Fibroblast of skin of scalp (primary cell): ENCODE measurements at places on chromosomes 16 and 17.
A peak's percentile ranks its signal among the peaks of the same experiment; 100 is the strongest.

GRCh38 chr17:56973520-56973919 is 4.4 kb upstream of the SCPEP1 start:
- no peak for DNase-seq

DNA sequence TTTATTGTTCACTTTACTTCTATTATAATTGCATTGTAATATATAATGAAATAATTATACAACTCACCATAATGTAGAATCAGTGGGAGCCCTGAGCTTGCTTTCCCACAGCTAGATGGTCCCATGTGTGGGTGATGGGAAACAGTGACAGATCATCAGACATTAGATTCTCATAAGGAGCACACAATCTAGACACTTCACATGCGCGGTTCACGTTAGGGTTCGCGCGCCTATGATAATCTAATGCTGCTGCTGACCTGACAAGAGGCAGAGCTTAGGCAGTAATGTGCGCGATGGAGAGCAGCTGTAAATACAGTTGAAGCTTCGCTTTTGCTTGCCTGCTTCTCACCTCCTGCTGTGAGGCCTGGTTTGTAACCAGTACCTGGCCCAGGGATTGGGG is 40.2 kb downstream of the BCAS3 start:
- no peak for DNase-seq

DNA sequence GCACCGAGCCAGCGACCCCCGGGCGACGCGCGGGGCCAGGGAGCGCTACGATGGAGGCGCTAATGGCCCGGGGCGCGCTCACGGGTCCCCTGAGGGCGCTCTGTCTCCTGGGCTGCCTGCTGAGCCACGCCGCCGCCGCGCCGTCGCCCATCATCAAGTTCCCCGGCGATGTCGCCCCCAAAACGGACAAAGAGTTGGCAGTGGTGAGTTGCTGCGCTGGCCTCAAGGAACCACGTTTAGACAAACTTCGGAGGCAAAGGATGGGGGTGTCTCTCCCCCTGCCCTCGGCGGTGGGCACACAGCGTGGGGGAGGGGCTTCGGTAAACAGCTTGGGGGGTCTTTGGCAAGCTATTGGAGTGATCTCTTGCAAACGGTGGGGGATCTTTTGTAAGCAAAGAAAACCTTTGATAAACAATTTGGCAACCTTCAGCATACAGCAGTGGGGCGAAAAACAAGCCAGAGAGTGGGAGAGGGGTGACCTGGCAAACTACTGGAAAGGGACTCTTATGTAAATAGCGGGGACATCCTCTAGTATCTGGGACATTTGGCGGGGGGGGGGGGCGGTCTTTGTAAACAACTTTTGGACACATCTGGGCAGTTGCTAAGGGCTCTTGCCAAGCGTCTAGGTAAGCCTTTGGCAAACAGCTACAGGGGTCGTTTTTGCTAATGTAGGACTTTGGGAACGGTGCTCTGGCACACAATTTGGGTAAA is 587 bp downstream of the MMP2 start:
- no peak for DNase-seq

DNA sequence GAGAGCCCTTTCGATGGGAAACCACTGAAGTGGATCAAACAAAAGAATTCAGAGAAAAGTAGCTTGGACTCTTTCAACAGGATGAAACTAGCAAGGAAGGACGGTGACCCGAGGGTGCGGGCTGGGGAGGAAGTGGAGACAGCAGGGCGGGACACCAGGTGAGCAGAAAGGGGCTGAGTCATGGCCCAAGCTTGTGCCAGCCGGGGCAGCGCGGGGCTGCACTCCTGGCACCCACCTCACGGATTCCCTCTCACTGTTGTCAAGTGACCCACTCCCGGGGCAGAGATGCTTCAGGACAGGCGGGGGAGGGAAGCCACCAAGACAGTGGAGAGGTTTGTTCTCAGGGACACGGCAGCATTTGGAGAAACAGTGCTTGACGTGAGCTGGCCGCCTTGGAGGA is 10.7 kb upstream of the RNF222 start:
- DNase-seq, result no peak

DNA sequence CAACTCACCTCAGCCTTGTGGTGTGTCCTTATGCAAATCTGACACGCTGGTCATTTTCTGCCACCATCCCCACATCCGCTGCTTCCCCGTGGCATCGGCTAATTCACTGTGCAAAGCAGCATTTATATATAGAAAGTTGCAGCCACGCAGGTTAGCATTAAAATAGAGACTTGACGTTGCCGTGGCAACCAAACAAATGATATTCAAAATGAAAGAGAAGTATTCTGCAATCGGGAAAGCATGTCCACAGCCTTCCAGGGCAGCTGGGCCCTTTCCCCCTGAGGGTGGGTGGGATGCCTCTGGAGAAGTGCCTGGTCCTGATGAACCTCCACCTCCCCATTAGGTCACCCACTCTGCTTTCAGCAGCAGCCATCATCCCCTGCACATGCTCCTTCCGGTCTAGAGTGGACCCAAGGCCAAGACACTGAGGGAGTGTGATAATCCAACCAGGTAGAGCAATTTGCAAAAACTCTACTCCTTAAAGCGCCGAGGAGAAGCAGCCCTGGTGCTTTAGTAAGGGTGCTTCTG is 138.7 kb downstream of the GAS7 start:
- peak; percentile 28 for DNase-seq

- DNase-seq, result no peak
Observed at GRCh38 chr16:89519881-89520280, 11.7 kb downstream of the SPG7 start.

DNA sequence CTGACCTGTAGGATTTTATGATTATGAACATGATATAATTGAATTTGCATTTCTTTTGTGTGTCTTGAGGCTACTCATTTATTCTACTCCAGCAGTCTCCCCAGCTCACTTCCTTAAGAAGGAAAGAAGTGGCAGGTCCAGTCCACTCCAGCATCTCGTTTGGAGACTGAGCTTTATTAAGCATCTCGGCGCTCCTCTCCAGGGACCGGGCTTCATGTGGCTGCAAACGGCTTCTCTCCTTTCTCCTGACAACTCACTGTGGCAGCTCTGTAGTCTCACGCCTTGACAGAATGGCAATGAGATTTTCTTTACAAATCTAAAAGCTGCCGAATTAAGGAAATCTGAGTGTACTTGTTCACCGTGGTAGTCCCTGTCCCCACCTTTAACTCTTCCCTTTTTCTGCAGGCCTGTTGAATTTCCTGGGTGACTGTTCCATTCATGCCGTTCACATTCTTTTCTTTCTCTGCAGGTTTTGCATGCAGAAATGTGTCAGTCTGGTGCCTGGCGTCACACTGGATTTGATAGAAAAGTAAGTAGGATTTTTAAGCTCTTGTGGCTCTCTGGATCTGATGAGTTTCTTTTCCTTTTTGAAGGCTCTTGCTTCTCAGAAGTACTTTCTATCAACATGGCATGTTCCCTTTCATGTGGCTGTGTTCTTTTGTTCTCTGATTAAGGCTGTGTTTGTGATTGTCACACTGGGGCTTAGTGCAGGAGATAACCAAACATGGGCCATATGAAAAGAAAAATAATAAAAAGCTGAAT is 200.5 kb upstream of the CHMP6 start:
- no peak for DNase-seq

DNA sequence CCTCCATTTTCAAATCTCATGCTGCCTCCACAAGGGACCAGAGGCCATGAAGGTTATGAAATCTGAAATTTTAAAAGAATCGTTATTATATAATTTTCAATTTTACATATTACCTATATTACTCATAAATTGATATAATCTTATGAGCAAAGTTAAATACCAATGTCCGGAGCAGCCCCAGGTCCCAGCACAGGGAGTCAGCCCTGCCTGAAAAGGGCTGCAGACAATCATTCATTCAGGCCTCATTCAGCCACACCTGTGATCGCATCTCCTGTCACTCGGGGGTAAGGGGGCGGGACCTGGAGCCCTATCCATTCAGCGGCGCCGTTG is 172.5 kb downstream of the AHSP start:
- no peak for DNase-seq

DNA sequence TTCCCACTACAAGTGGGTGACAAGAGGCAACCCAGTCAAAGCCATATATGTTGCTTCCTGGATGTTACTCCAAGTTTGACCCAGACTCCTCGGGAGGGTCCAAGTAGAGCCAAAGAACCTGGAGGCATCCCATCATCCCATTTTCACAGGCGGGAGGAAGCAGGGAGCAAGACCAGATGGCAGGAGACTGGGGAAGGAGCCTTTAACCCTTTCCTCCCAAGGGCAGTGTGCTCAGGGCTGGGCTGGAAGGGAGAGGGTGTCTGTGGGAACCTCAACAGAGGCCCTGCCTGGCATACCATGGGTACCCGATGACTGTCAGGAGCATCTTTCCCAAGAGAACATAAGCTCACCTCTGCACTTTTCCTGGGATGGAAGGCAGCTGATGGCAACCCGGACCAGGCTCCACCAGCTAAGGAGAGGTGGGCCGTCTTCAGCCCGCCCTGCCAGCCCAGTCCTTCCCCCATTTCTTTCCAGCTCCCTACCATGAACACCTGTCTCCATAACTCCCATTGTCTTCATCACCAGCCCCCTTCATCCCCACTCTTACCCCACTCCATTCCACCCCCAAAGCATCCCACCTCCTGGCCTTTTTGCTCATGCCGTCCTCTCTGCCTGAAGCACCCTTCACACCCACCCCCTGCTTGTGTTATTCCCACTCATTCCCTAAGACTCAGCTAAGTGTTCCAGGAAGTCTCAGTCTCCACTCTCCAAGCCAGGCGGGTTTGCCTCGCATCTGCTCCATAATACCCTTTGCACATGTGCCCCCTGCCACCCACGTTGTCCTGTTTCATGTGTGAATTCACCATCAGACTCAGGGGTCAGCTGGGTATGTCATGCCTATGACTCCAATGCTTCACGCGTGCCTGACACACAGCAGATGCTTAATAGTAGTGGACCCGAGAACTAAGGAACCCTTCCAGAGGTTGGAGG is 5.9 kb upstream of the SLC16A5 start:
- DNase-seq, result no peak

GRCh38 chr17:40309031-40309948 is at the start of gene RARA:
Gene RARA, plus strand, starts transcription at chr17:40309180. Its CDS starts 22,039 bp downstream, at chr17:40331219.
- DNase-seq, result peak; percentile 46

DNA sequence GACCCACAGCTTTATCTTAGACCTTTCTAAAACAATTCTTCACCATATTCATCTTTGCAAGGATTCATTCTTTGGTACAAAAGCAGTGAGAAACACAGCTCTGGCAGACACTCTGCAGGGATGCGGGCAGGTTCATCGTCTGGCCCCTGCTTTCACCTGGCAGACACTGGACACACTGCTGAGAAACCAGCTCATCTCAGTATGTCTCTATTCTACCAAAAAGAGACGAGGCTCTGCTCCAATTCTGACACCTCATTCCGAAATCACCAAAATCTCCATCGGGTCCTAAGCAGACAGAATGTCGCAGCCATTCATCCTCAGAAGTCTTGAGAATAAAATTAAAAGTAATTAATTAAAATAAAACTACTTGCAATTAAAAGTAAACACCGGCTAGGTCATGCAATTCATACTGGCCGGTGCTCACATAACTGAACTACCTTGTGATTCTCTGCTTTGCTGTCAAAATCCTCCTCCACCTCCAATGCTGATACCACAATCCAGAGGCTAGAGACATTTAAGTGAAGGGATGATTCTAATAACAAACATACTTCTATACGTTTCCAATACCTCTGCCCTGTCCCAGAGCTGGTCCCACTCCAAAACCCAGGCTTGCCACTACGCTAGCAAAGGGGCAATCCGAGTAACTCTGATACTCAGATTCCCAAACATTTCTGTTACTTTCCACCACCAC is 1.3 kb downstream of the RNF157 start:
- no peak for DNase-seq

GRCh38 chr16:8486985-8487384 is 103.3 kb downstream of the TMEM114 start:
- DNase-seq, result no peak

GRCh38 chr17:28911411-28912045 is 8.6 kb upstream of the DHRS13 start:
- DNase-seq, result no peak

GRCh38 chr17:34601416-34601815 is 22.0 kb downstream of the TMEM132E start:
- no peak for DNase-seq

DNA sequence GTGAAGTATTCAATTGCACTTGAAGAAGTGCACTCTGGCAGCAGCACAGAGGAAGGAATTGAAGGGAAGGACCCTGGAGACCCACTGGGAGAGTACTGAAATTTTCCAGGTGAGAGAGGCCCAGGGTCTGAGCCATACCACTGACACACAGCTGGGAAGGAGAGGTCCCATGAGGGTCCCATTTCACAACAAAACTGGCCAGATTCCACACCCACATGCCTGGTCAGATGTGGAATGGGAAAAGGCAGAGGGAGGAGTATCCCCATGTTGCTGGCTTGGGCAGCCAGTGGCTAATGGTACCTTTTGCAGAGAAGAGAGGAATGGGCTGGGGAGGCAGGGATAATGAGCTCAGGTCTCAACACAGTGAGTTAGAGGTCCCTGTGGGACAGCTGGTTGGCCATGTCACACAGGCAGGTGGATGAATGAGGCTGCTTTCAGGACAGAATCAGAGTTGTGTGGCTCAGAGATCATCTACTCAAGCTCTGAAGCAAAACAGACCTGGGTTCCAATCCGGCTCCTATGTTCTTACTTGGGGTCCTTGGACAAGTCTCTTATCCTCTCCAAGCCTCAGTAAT is 26.2 kb upstream of the NGFR start:
- no peak for DNase-seq

DNA sequence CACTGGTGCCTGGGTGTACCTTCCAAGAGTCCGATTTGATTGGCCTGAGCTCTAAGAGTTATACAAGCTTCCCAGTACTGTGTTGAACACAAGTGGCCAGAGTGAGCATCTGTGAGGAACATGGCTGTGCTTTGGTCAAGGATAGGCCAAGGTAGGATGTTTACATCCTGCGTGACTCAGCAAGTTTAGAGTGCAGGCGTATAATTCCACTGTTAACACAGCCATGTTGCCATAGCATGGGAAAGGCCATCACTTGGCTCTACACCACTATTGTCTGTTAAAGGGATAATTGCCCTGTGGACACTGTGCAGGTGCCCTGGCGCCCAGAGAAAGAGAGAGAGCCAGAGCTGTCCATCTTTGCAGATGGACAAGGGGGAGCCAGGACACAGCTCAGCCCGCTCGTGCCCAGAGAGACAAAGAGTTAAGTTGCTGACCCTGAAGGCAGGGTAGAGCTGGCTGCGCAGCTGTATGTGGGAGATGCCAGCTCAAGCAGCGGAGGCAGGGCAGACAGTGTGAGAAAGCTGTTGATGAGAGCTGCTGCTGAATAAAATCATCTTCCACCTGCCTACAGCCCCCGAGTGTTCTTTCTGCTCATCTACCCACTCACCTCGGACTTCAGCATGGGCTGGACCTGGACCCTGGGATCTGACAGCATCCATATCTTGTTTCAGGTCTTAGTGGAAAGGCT is 11.7 kb downstream of the CFAP52 start:
- DNase-seq, result no peak
